ENCODE measurements at places on chromosomes 11 and 22.

GRCh38 chr11:82521427-82521826 lies 212.2 kb downstream of the FAM181B start:
- DNase-seq, result no peak

DNA sequence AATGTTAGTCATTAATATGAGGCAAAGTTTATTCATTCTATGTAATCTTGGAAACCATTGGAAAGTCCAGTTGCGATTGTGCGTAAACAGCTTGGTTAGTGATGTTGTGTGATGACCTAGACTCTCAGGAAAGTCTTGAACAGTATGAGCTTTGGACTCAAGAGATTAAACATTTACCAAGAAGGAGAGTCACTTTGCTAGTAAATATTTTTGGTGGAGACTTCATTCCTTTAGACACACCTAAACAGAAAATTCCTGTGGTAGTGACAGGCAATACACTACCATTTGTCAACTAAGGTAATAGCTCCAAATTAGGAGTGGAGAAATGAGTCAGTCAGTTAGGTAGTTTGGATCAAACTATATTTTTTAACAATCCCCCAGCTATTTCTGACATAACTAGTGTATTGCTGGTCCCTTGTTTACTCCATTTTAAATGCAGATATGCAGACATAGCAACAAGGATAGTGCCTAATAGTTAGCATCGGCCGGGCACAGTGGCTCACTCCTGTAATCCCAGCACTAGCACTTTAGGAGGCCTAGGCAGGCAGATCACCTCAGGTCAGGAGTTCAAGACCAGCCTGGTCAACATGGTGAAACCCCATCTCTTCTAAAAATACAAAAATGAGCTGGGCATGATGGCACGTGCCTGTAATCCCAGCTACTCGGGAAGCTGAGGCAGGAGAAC lies 89.3 kb downstream of the ARHGAP42 start:
- no peak for DNase-seq

DNA sequence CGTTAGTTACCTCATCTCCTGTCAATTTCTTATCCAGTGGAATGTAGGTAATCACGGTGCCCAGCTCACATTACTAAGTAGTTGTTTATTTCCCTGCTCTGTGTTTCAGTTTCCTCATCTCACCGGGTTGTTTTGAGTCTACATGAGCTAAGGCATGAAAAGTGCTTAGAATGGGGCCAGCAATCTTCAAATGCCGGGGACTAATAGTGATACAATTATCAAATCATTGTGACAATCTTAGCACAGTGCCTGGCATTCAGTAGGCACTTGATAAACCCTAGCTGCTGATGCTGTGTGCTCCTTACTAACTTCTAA lies 53.3 kb upstream of the CD5 start:
- DNase-seq, result no peak

DNA sequence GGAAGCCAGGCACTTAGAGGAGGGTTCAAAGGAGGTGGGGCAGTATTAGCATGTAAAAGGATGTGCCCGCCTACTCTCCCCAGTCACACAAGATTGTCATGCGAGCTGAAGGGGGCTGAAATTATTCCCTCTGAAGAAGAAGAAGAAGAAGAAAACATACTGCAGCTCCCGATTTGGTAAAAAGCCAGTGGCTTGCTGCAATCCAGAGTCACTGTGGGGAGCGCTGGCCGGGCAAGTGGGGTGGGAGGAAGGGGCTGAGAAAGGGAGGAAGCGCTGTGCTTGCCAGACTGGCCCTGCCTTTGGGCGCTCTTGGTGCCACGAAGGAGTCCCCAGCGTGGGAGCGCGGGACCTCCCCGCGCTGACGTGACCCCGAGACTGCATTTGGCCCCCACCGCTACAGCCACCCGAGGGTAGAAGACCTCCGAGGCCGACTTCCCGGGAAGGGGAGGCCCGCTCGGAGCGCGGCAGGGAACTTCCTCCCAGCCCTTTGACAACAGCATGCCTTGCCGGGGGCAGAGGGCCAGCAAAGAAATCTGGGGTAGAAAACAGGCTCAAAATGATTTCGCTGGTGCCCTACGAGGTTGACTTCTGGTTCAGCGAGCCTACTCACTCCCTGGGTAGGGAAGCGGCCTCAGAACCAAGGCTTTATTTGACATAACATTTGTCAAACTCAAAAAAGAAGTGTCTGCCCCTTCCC lies 906.3 kb downstream of the DLG2 start:
- DNase-seq, result no peak

DNA sequence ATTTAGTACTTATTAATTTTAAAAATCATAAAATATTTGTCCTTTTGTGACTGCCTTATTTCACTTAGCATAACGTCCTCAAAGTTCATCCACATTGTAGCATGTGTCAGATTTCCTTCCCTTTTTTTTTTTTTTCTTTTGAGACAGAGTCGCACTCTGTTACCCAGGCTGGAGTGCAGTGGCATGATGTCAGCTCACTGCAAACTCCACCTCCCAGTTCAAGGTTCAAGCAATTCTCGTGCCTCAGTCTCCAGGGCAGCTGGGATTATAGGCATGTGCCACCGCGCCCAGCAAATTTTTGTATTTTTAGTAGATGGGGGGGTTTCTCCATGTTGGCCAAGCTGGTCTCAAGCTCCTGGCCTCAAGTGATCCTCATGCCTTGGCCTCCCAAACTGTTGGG lies 10.6 kb downstream of the RAB6A start:
- no peak for DNase-seq
